ENCODE measurements at places on chromosomes 5 and 9.
A peak's percentile ranks its signal among the peaks of the same experiment; 100 is the strongest.

DNA sequence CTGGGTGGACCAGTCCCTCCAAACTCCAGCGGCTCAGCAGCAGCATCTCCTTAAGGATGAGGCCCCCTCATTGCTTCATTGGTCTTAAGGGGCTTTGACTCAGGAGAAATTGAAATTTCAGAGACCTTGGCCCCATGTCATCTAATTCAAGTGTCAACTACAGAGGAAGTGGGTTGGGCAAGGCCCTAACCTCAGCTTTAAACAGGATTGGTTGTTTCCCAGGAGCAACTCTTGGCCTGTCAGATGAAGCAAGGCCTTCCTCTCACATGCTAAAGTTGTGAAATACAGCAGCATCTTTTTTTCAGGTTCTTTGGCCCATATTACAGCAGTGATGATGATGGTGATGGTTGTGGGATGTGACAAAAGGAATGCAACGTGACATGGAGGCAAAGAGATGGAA, 348.3 kb downstream of the ICE1 start:
- DNase-seq: no peak

DNA sequence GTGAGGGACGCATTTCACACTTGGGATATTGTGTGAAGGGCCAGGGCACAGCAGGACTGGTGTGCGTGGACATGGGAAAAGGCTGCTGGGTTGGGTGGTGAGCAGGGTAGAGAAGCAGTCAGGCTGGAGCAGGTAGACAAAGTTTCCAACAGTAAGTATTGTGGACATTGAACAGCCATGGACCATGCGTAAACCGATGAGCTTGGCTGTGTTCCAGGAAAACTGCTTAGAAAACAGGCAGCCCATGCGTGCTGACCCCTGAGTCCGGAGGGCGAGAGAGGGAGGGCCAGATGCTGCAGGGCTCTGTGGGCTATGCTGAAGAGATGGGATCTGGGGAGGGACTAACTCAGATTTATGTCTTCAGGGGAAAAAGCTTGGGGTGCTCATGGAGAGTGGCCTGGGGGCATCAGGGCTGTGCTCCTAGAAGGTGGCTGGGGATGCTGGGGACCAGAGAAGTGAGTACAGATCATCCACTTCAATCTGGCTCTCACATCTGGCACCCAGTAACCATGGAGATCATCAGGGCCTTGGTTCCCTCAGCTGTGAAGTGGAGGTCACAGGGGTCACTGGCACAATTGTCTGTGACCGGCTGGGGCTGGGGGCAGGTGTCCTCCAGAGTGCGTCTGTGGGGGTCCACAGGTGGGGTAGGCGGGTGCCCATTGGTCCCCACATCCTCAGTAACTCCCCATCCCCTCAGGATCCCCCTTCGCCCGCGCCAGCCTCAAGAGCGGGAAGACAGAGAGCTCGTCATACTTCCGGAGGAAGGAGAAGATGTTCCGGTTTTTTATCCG, 93.3 kb downstream of the CACNA1B start:
- DNase-seq: no peak

DNA sequence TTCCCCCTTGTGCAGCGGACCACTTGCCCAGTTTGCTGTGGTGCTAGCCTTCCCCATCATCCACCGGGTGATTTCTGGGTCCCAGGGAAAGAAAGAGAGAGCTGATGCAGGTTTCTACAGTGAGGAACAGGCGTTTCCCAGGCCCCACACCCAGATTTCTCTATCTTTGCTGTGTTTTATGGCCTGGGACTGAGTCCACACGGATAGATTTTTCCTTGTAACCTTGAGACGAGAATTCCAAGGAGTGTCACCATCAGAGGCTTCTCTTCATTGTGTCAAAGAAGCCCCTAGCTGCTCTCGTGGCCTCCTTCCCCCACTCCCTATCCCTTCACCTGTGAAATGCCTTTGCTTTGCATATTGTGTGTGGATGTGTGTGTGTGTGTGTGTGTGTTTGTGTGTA, 21.2 kb upstream of the FGFR4 start:
- no peak for DNase-seq

GRCh38 chr9:18020121-18020745, 441.4 kb downstream of the SH3GL2 start:
- no peak for DNase-seq

- no peak for DNase-seq
These were observed 15.1 kb downstream of the SLC22A5 start for GRCh38 chr5:132384506-132385050.

DNA sequence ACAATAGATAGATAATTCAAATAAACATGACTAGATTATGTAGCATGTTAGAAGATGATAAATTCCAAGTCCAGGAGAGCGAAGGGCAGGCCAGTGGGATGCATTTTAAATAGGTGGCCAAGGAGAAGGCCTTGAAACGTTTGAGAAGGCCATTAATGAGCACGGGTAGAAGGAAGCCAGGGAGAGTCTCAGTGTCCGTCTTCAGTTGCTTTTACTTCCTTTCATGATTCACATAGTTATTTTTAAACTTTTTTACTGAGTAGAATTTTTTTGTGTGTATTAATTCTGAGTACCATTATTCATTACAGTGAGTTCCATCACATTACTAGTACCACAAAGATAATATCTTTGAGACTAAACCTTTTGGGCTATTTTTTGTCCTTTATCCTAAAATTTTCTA, 259.2 kb downstream of the ARRDC3 start:
- no peak for DNase-seq

- DNase-seq: no peak
These were observed 518.3 kb downstream of the CTNND2 start for GRCh38 chr5:11385901-11386293.

- DNase-seq: no peak
These were observed 8.0 kb downstream of the GFPT2 start for GRCh38 chr5:180345186-180345585.

- peak; percentile 88 for DNase-seq
These were observed 23.2 kb upstream of the LRRC14B start for GRCh38 chr5:167982-168660.

DNA sequence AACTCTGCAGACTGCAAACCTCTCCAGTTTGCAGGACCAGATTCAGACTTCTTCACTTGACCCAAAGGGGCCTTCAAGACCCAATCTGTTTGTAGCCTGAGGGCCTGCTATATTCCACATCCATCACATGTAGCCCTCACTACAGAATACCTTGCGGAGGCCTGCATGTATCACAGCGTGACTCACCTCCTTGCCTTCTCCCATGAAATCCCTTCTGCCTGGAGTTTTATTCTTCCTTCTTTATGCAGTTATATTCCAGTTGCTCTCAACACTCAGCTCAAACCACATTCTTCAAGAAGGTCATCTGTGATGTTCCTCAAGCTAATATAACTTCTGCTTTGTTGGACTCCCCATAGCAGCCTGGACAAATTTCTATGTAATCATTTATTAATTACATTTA, 198.5 kb upstream of the PTGER4 start:
- DNase-seq: no peak

GRCh38 chr9:129258124-129258822, 80.2 kb upstream of the IER5L start:
- peak; percentile 75 for DNase-seq

DNA sequence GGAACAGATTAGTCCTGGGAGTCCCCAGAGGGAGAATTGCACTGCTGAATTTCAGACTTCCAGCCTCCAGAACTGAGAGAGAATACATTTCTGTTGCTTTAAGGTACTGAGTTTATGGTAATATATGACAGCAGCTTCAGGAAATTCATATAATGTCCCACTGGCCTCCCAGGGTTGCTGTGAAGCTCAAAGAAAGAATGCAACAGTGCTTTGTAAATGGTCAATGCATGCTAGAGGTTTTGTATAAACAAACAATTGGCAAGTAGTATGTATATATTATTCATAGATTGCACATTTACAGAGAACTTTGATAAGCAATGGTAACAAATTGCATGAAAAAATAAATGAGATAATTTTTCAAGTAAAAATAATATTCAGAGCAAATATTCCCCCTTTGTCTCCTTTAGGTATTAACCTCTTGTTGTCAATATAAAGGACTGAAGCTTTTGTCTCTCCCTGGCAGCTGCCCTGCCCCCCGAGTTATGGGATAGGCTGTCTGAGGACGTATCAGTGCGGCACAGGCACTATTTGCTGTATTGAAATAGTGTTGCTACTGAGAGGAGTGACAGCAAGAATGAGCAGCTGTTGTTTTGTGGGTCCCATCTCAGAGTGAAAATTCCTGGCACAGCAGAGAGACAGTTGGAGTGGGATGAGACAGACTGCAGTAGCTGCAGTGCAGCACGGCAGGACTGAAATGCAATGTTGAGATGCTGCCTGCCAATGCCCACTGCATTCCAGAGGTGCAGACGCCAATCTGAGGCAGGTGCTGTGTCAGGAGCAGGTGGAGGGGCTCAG, 194.2 kb upstream of the GLRA1 start:
- no peak for DNase-seq

- DNase-seq: no peak
These were observed 115.8 kb upstream of the FBXL7 start for GRCh38 chr5:15384176-15384575.

- no peak for DNase-seq
These were observed 50.6 kb downstream of the DMRT1 start for GRCh38 chr9:892123-892522.

DNA sequence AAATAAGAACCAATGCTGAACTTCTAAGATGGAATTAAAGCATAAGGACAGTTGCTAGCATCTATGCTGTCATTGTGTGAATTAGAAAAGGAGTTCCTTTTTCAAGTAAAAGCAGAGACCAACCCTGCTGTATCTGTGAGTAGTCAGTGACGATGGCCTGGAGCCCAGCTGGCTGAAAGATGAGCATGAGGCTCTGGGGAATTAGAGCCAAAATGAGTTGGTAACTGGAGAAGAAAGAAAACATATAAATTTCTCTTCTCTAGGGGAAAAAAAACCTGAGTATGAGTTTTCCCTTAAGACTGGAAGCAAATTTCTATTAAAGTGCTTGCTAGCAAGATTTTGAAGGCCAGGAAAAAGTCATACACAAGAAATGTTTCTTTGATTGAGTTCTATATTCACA, 1.6 kb upstream of the SPZ1 start:
- DNase-seq: no peak

DNA sequence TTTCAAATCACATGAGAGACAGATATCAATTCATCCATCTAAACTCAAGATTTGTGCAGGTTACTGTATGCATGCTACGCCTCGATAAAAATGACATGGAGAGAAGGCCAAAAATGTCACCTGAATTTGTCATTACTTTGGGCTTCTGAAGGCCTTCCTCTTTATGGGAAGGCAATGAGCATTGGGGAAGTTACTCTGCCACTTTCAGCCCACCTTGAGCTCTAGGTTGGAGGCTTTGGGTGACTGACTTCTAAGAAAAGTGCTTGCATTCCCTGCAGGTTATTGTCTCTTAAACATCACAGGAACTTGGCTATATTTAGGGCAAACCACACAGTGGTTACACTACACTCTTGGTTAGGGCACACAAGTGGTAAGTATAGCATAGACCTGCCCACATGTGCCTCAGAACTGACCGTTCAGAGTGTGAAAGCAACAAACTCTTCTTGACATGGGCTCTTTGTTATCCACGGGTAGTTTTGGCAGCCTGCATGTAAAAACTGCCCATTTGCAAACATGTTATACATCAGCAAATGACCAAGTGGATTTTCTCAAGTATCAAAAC, 169.5 kb downstream of the ZNF608 start:
- no peak for DNase-seq

- DNase-seq: no peak
These were observed 65.3 kb upstream of the PPARGC1B start for GRCh38 chr5:149664666-149665415.

DNA sequence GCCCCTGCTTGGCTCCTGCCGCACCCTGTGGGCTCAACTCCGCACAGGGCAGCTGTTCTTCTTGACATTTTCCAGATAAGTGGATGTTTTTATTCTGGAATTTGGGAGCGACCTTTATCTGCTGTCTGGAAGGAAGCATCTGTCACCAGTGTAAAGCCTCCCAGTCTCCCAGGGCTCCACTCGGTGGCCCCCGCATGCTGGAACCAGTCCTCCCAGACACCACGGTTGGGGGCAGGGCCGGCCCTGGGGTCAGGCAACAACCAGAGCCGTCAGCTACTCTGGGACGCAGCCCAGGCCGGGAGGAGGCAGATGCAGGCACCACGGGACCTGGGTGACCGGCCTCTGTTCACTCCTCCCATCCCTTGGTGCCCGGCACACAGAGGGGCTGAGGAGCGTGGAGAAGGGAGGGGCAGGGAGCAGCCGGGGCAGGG, 92.8 kb upstream of the ADAMTS2 start:
- DNase-seq: no peak

- no peak for DNase-seq
These were observed 47.5 kb downstream of the SLC44A1 start for GRCh38 chr9:105291938-105292337.

GRCh38 chr5:95725071-95725820, 5.9 kb upstream of the RHOBTB3 start:
- DNase-seq: no peak

- DNase-seq: no peak
These were observed 37.5 kb upstream of the PTGS1 start for GRCh38 chr9:122333169-122333808.

DNA sequence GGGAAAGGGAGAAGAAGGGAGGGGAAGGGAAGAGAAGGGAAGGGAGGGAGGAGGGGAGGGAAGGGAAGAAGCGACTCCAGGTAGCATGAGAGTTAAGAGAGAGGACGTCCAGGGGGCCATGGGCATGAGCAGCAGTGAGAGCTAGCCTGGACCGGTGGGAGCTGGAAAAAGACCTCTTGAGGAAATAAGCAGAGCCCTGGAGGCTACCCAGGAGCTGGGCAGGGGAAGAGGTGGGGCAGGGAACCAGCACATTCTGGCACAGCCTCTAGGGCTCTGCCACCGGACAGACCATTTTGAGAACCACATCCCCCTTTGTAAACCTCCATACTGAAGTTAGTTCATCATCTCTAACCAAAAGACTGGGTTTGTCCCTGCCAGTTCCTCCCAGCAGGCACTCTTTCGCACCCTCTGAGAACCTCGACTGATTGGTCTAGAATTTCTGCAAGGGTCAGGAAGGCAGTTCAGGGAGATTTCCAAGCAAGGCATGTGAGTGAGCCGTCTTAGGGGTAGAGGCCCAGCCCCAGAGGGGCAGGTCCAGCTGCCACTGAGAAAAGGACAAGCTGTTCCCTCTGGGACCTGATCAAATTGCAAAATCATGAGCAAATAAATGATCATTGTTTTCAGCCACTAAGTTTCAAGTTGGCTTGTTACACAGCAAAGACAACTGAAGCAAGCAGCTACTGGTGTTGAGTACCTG, 11.6 kb downstream of the NAIF1 start:
- no peak for DNase-seq

GRCh38 chr5:14240359-14240758, 97.2 kb downstream of the TRIO start:
- DNase-seq: no peak

- DNase-seq: peak; percentile 1
These were observed 42.3 kb upstream of the MOCS2 start for GRCh38 chr5:53151713-53152458.

DNA sequence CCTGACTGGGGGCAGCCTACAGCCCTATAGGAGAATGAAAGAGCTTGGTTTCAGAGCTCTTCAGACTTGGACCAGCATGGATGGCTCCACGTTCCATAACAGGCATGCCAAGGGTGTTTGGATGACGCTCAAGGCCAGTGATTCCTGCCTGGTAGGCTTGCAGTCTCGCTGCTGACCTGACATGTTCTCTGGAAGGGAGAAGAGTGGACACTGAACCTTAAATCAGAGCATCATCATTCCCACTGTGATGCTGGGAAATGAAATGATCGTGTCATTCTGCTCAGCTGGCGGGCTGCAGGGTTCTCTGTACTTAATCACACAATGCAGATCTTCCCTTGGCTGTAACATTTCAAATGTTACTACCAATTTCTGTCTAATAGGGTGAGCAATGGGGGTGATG, 57.0 kb downstream of the CFAP90 start:
- DNase-seq: no peak

GRCh38 chr9:16257604-16258003, 612.9 kb downstream of the BNC2 start:
- no peak for DNase-seq

- no peak for DNase-seq
These were observed 23.6 kb upstream of the RAB14 start for GRCh38 chr9:121225240-121225639.
